Activated naive CD4-positive, alpha-beta T cell treated with anti-CD3 and anti-CD28 coated beads, Interleukin-2, amount 50 U/mL, for 16 hours (primary cell): ENCODE measurements at places on chromosomes 5 and 9.
A peak's percentile ranks its signal among the peaks of the same experiment; 100 is the strongest.

DNA sequence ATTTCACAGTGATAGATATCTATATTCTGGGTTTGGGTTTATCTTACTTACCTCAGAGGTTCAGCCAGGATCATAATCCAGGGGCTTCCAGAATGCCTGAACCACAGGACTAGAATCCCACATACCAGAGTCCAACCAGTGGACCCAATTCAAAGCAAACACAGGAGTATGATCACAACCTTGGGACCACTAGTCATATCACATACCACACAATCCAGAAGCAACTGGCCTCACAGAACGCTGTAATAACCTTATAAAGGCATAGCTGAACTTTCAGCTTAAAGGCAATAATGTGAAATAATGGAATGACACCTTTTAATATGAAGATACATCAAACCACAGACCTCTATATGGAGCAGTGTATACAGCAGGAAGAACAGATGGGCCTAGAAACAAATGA is 25.3 kb downstream of the RAPGEF6 start:
- no peak for DNase-seq

DNA sequence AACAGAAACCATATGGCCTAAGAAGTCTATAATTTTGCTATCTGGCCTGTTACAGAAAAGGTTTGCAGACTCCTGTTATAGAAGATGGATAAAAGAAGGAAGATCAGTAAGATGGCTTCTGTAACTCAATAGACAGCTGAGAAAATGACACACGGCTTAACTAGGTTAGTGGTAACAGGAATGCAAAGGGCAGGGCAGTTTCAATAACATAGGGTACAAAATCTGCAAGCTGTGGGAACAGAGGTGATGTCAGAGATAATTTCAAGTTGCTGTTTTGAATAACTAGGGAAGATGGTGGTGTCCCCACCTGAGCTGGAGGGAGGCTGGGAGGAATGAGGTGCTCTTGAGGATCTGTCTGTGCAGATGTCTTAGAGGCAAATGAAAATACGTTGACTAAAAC is 106.5 kb downstream of the GLIS3 start:
- DNase-seq: no peak

DNA sequence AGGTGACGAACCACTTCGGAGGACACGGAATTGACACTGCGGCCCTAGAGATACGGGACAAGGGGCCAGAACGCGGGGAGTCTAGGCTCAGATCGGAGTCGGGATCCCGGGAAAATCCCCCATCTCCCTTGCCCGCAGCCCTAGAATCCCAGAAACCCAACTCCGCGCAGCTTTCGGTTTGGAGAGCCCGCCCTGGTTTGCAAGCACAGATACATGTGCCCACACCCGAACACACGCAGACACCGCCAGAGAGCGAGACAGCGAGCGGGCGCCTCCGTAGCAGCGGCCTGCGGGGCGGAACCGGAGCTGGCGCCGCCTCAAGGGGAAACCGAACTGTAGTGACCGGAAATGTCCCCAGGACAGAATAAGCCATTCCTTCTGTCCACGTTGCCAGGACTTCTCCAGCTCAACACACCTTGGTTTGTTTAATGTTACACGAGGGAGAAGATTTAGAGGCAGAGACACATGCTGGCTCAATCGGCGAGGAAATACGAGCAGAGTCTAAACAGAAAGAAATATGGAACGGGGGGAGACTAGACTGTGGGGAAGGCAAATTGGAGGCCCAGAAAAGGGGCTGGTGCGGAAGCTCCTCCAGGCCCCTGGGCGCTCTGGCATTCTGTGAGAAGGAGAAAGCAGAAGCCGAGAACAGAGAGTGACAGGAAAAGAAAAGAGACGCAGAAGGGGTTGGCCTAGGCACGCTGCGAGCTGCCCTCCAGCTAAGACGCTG is 2.9 kb upstream of the PAX5 start:
- peak; percentile 60 for DNase-seq

DNA sequence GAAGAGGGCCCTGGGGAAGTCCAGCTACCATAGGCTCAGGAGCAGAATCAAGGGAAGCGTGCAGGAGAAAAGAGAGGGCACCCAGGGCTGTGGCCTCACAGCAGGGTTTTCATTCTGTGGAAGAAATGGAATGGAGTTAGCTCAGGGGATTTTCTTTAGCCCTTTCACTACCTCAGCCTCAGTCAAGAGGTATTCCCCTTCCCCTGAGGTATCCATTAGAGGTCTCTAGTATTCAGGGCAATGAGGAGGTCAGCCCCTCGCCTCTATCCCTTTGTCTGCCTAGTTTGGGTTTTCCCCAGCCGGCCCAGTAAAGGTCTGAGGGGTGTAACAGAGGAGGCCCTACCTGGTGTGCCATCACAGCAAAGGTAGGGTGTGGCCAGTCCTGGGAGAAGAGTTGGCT is 21.5 kb downstream of the GFRA3 start:
- DNase-seq: no peak

GRCh38 chr9:136669791-136670464 is 7.2 kb downstream of the EGFL7 start:
- no peak for DNase-seq

GRCh38 chr5:96391921-96392320 is 41.1 kb downstream of the PCSK1 start:
- no peak for DNase-seq

- no peak for DNase-seq
Observed at GRCh38 chr5:68285075-68285840, 69.7 kb downstream of the PIK3R1 start.

GRCh38 chr9:91376239-91376638 is 14.5 kb upstream of the AUH start:
- no peak for DNase-seq

GRCh38 chr5:31036411-31036810 is 157.1 kb upstream of the CDH6 start:
- no peak for DNase-seq

- no peak for DNase-seq
Observed at GRCh38 chr5:54362434-54362833, 52.1 kb upstream of the ARL15 start.

DNA sequence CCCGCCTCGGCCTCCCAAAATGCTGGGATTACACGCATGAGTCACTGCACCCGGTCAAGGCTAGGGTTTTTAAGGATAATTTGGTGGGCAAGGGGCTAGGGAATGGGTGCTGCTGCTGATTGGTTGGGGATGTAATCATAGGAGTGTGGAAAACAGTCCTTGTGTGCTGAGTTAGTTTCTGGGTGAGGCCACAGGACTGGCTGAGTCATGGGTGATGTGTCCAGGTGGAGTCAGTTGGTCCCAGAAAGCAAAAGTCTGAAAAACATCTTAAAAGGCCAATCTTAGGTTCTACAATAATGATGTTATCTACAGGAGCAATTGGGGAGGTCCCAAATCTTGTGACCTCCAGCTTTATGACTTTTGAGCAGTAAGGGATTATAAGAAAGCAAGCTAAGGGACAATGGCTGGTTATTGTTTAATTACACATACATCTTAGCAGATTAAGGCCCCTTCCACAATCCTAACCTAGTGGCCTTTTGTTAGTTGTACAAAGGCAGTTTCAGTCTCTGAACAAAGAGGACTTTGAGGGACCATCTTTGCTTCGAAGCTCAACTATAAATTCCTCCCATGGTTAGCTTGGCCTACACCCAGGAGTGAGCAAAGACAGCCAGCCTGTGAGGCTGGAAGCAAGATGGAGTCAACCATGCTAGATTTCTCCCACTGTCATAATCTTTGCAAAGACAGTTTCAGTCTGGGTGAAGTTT is 5.5 kb upstream of the AOPEP start:
- no peak for DNase-seq

- no peak for DNase-seq
Observed at GRCh38 chr9:76585487-76586389, 126.8 kb downstream of the GCNT1 start.

DNA sequence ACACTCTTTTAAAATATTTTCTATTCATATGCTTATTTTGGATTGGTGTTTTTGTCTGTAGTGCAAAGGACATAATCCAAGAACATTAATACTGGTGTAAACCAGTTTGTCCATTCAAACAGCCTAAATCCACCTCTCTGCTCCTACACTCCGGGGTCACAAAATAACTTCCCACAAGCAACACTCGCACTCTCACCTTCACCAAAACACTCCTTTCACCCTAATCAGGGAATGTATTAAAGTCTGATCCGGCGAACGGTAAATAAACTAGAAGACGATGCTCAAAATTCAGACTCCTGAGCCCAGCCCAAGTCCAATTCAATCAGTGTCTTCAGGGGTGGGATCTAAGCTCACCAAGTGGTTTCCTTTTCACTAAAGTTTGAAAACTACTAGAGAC is 649 bp downstream of the AP3B1 start:
- no peak for DNase-seq

DNA sequence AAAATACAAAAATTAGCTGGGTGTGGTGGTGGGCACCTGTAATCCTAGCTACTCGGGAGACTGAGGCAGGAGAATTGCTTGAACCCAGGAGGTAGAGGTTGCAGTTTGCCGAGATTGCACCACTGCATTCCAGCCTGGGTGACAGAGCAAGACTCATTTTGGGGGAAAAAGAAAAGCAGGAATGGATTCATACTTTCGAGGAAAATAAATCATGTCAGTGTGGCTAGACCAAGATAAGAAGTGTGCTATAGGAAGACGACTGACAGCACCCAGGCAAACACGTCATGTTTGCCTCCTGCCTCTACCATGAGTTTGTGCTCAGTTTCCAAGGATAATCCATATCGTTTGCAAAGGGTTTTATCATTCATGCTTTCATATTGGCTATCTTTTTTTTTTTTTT is 19.3 kb upstream of the ATOSB start:
- DNase-seq: no peak

- no peak for DNase-seq
Observed at GRCh38 chr5:103475629-103476240, 86.9 kb downstream of the NUDT12 start.

GRCh38 chr9:18020121-18020745 is 441.4 kb downstream of the SH3GL2 start:
- DNase-seq: no peak

- no peak for DNase-seq
Observed at GRCh38 chr9:77156646-77157371, 20.5 kb upstream of the VPS13A start.

- no peak for DNase-seq
Observed at GRCh38 chr9:545480-545879, 296.0 kb upstream of the DMRT1 start.

DNA sequence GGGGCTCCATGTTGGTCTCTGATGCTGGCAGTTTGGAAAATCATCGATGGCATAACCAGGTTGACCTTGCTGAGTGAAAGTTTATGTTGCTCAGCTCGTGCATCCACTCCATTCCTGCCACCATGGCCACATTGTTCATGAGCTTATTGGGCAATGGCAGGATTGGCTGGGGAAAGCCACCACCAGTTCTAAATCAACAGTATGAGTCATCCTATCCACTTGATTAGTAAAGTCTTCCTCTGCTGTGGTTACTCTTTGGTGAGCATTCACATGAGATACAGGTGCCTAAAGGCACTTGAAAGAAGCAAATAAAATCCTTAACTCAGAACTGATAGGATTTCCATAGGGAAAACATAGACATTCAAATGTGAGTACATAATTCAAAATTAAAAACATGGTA is 131.8 kb upstream of the FBN2 start:
- no peak for DNase-seq

GRCh38 chr5:154770111-154770510 is 14.9 kb downstream of the LARP1 start:
- DNase-seq: no peak

DNA sequence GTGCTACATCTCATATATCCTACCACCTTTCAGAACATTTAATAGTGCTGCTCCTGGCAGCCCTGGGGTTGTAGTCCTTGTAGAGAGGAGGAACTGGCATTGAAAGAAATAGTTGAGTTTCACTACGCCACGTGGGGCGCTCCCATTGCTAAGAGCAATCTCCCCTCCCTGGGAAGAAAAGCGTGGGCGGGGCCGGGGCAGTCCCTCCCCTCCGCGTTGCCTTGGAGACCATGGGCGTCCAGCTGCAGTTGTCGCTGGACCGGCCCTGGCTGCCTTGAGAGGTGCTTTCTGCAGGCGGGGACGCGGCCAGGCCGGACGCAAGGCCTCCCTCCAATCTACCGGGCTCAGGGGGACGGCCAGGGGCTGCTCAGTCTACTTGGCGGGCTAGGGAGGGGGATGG is 368 bp upstream of the CCDC180 start:
- DNase-seq: peak; percentile 18

- no peak for DNase-seq
Observed at GRCh38 chr9:111966124-111966723, 69.6 kb downstream of the UGCG start.

DNA sequence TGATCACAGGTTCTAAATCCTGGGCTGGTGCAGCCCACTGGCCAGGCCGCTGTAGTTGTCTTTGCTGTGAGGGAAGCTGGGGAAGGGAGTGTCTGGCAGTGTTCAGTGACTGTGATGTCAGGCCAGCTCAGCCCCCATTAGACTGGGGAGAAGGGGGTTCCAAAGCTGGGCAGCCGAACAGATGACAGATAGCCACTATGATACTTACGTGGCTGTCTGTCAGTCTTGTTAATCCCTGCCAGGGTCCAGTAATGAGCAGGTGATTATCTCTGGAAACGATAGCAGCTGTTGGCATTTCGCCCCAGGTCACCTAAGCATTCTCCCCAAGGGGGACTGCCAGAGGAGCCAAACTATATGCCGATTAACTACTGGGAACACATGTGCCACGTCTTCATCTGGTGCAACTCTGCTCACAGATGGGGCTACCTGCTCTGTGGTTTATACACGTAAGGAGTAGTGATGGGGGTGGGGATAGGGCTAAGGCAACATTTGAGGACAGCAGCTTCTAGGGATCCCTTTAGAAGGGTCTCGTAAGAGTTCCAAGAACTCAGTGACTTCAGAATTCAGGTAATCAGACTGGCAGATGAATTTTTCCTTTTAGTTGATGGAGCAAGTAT is 396.3 kb downstream of the KDM4C start:
- no peak for DNase-seq

- DNase-seq: no peak
Observed at GRCh38 chr5:32589942-32590869, 4.8 kb downstream of the SUB1 start.

DNA sequence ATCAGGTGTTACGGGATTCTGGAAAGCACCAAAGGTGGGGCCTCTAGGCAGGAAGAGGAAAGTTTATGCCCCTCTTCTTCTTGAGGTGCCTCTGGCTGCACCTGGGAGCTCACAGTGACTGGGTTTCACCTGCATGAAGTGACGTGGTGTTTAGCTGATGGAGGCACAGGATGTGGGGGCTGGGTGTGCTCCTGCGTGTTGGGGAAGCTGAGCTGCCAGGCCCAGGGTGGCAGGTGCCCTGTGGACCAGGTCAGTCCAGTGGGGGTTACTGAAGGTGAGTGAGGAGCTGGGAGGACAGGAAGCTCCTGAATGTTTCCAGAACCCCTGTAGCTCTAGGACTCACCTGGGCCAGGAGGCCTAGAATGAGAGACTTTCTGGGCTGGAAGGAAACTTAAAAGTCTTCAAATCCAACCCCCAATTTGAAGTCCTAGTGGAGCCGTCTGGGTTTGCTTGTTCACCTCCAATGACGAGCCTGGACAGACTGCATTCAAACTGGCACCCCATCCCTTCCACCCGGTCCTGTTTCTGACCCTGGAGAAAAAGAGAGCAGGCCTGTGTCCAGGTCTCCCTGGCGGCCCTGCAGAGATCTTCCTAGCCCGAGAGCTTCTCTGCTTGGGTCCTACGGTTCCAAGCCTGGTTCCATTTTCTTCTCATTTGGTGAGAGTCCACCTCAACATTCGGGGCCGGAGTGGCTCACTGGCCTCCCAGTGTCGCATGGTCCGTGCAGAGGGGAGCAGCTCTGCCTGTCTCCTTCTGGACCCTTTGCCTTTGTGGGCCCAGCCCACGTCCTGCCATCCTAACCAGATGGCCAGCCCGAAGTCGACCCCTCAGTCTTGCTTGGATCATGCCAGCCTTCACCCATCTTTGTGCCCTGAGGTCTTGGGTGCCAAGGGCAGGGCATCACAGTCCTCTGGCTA is 22.3 kb downstream of the TRAF1 start:
- DNase-seq: peak; percentile 46
